GM23248 (cell line): ENCODE measurements at places on chromosomes 6 and 20. TPM values are rescaled to one million over a fixed set of nuclear protein-coding genes. Genes with fewer than 3 reads are reported as not detected.

Gene NOX3
- not detected in 2 replicates for total RNA-seq

Gene EYA2
- 0.38 TPM in 1 of 2 replicates, not detected in the other for total RNA-seq

Gene MYH7B
- total RNA-seq: under 0.01 and 0.11 TPM in 2 replicates

Gene EYS
- not detected in 2 replicates for total RNA-seq

Gene GJA10
- not detected in 2 replicates for total RNA-seq

Gene PTCHD4
- total RNA-seq: 0.51 and 0.76 TPM in 2 replicates

Gene PRPH2
- total RNA-seq: 1.5 TPM in 2 replicates

Gene ZSWIM1
- 7.7 and 8.9 TPM in 2 replicates for total RNA-seq

Gene GCNT2
- total RNA-seq: not detected in 2 replicates

Gene SLC23A2
- total RNA-seq: 9.6 and 11.0 TPM in 2 replicates

Gene SLC22A1
- not detected in 2 replicates for total RNA-seq

Gene KIF25
- not detected in 2 replicates for total RNA-seq

Gene RAB44
- not detected in 2 replicates for total RNA-seq

Gene CCN6
- not detected in 2 replicates for total RNA-seq

Gene POU3F2
- total RNA-seq: not detected in 2 replicates
